NCI-H1436 treated with DMSO at 0.1 percent for 48 hours (cell line): ENCODE measurements at places on chromosomes 13 and 19.

DNA sequence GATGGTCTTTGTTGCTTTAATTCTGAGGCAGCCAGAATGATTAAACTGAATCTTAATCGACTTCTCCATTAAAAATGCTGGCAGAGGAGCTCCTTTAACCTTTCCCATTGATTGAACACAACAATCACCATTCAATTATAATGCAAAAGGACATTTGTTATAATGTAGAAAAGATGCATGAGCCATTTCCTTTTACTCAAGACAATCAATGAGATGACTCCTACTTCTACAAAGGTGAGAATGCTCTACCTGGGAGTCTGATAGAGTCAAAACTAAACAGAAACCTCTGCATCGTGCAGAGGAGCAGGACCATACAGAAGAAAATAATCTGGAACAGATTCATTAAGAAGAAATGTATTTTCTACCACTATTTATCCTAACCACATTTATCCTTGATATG is 253.6 kb upstream of the DACH1 start:
- no peak for DNase-seq

- DNase-seq: no peak
Measured at GRCh38 chr13:35283856-35284255, 192.6 kb downstream of the MAB21L1 start.

DNA sequence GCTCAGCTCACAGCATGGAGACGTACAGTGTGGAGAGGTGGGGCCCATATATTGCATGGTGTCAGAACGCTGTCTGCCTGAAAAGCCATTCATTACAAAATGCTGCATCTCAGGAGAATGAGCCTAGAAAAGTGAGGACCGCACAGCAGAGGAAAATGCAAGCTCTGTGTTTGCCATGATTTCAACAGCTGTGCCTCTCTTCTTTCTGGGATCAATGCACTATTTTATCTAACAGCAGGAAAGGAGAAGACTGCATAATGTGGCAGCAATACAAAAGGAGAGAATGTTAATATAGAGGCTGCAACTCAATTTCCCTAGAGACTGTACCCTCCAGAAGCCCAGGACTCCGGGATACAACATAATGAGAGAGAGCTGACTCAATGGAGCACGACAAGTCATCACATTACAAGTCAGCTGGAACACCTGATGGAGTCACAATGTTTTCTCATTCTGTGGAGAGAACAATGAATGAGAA is 368.0 kb downstream of the FGF14 start:
- DNase-seq: peak; percentile 71

DNA sequence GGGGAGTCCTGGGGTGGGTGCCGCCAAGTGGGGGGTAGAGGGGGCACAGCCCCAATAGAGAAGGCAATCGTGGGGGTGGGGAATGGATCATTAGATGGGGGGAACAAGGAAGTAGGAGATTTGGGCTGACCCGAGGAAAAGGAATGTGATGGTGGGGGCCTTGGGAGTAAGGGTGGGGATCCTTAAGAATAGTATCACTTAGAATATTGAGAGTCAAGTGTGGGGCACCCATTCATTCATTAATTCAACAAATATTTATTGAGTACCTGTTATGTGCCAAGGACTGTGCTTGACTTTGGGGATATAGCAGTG is 641 bp downstream of the PPP5C start:
- no peak for DNase-seq

DNA sequence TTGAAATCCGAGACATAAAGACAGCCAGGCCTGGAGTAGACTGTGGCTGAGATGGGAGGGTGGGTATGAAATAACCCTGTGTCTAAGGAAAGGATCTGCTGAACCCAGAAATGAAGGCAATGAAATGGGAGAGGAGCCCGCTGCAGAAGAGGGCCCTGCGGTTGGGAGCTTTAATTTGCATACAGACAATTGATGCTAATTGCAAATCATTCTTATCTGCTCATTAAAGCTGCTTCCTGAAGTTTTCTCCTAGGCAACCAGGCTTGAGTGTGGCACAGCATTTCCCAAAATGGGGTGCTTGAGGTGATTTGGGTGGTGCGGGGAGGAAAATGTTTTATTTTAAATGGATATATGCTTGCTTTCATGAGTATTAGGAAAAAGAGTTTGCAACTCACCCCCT is 55.4 kb downstream of the DPF1 start:
- peak; percentile 80 for DNase-seq

DNA sequence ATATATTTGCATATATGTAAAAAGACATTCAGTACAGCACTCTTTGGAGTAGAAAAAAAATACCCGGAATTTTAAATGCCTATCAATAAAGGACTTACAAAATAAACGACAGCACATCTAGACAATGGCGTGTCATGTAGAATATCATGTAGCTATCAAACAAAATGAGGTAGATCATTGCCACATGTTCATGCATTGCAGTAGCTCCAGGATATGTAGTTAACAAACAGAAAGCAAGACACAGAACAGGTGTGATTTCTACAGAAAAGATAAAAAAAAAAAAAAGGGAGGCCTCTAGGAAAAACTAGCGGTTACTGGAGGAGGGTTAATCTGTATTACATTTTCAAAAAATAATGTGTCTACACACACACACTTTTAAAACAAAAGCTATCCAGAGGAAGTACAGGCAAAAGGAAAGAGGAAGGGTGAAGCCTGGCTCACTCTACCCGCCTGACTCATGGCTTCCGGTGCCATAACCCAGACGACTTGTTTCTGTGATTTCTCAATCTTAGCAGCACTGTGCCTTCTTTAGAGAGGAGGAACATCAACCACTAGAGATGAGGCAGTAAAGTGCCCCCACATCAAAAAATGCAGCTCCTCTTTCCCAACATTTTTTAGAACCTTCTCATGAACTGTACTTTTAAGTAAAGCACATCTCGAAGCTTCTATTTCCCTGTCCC is 6.9 kb downstream of the KCTD12 start:
- DNase-seq: no peak

GRCh38 chr19:4557971-4558941 is 1.2 kb downstream of the SEMA6B start:
- DNase-seq: no peak

DNA sequence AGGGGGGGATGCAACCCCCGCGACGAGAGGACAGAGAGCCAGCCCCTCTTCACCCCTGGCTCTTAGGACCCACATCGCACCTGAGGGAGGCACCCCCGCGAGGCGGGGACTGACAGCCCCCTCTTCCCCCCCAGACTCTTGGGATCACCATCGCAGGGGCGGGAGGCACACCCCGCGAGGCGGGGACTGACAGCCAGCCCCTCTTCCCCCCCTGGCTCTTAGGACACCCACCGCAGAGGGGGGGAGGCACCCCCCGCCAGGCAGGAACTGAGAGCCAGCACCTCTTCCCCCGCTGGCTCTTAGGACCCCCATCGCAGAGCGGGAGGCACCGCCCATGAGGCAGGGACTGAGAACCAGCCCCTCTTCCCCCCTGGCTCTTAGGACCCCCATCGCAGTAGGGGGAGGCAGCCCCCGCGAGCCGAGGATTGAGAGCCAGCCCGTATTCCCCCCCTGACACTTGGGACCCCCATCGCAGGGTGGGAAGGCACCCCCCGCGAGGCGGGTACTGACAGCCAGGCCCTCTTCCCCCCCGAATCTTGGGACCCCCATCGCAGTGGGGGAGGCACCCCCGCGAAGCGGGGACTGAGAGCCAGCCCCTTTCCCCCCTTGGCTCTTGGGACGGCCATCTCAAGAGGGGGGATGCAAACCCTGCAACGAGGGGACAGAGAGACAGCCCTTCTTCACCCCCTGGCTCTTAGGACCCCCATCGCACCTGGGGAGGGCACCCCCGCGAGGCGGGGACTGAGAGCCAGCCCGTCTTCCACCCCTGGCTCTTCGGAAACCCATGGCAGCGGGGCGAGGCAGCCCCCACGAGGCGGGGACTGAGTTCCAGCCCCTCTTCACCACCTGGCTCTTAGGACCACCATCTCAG is 2425.1 kb upstream of the PCDH20 start:
- DNase-seq: no peak

GRCh38 chr13:77859450-77859849 is 59.2 kb downstream of the EDNRB start:
- DNase-seq: no peak

DNA sequence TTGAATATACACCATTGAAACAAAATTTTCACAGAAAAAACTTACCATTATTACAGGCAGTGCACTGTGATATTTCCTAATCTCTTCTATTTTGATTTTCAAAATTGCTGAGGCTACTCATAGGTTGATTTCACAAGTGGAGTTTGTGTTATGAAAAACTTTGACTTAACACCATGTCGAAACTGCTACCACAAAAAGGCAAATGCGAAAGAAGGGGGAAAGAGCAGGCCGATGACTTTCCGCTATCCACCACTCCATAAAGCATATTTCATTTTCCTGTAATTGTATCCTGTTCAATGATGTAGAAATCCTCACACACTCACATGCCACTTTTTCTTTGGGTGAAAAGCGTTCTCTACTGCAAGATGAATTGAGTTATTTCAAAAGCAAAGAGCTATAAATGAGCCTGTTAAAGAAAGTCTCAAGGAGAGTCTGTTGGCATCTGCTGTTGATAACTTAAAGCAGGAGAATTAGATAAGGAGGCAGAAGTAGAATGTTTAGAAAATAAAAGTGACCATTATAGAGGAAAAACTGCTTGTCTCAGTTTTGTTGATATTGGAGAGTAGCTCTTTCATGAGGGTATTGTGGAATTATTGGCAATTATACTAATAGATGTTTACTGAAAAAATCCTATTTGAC is 18.8 kb downstream of the KL start:
- no peak for DNase-seq

GRCh38 chr19:1992759-1993260 is 22.7 kb downstream of the BTBD2 start:
- DNase-seq: no peak

DNA sequence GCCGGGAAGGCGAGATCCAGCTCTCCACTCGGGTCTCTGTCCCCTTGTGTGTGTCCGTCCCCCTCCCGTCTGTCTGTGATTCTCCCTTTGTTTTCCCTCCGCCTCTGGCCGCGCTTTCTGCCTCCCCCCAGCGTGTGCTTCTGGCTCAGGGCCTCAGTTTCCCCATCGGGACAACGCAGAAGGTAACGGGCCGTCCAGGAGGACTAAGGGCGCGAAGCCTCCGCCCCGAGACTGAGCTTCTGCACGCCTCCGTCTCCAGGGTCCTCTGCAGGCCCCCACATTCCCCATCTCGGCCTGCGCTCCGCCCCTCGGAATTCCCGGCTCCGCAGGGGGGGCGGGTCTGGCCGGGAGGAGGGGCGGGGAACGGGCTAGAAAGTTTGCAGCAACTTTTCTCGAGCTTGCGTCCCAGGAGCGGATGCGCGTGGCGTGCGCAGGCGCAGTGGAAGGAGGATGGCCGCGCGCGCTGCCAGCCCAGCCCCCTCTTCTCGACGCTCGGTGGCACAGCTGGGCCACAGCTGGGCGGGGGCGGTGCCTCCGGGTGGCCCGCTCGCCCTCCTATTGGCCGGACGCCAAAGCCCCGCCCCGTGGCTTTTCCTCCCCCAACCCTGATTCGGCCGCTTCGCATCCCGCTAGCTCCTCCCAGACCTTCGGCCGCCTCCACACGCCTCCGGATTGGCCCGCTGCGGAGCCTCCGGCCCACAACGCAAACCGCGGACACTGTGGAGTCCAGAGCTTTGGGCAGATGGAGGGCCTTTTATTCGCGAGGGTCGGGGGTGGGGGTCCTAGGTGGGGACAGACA is at the start of gene SIX5:
Gene SIX5, minus strand, starts transcription at position 269 of the 799 bp plus-strand sequence. CDS start 408 bp downstream, outside the sequence.
- DNase-seq: peak; percentile 79

GRCh38 chr19:11806354-11807098 is 7.5 kb upstream of the ZNF440 start:
- DNase-seq: no peak

DNA sequence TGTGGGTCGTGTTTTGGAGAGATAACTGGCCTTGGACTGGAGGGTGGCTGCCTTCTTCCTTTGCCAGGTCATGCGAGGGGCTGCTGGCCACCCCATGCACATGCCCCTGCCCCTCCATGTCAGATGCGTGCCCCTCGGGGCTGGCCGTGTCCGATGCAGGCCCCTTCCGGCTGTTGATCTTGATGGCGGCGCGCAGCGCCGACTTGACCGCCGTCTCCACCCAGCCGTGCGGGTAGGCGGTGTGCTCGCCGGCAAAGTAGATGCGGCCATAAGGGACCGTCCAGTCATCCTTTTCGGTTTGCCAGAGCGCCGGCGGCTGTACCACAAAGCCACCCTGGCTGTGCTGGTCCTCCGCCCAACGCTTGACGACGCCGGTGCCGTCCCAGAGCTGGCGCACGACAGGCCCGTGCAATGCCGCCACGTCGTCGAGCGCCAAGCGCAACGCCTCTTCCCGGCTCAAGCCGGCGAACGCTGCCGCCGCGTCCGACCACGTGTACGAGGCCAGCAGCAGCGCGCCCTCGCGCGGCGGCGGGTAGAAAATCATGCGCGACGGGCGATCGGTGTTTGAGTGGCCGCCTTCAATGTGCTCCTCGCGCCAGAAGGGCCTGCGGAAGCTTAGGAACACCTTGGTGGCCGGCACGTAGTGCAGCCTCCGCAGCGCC is 6.9 kb downstream of the IL4I1 start:
- no peak for DNase-seq

- no peak for DNase-seq
Measured at GRCh38 chr19:5534787-5535586, 32.8 kb downstream of the TINCR start.

DNA sequence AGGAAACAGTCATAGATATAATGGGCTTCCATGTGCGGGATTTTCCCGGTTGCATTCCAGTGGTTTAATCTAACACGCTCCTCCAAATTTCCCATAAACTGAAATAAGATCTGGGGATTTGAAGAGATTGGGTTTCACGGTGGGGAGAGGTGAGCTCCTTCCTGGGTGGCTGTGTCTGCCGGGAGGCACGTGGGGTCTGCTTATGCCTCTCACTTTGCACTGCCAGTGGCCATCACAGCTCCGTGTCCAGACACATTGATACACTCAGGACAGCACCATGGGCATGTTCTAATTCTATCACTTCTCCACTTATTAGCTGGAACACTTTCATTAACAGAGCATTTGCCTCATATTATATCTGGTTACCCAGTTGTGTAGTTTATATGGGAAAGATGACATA is 73.4 kb downstream of the SOX1 start:
- DNase-seq: no peak

DNA sequence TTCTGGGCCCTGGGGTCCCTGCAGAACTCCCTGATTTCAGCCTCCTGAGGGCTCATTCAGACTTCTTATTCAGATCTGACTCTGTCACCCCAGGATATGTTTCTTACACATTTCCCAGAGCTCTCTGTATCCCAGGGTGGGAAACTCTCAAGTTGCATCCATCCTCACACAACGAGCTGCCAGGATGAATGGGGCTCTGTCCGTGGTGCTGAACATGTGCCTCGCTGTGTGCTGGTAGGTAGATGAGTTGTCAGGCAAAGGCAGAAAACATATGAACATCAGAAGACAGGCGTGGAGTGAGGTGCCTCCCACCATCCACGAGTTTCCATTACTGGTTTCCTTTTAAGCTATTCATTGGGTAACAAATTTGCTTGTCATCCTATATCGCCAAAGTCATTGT is 11.4 kb upstream of the IGFL1 start:
- DNase-seq: no peak

DNA sequence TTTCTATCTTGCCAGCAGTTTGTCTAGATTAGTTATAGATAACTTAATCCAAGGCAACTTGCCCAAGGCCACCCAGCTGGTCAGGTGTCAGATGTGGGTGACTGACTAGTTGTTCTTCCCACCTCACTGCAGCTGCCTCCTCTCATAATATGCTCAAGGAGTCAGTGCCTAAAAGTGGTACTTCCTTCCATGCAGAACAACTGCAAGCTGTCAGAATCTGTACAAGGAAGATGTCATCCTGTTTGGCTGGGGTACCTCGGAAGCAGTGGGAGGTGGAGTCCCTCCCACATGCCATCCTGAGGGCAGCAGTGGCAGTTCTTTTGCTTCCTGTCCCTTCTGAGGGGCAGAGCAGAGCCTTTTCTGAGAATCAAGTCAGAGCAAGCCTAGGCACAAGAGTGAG is 193.2 kb upstream of the RFC3 start:
- no peak for DNase-seq

- DNase-seq: no peak
Measured at GRCh38 chr19:10882108-10882457, 10.7 kb downstream of the CARM1 start.
